ENCODE measurements at places on chromosomes 5 and 9.

DNA sequence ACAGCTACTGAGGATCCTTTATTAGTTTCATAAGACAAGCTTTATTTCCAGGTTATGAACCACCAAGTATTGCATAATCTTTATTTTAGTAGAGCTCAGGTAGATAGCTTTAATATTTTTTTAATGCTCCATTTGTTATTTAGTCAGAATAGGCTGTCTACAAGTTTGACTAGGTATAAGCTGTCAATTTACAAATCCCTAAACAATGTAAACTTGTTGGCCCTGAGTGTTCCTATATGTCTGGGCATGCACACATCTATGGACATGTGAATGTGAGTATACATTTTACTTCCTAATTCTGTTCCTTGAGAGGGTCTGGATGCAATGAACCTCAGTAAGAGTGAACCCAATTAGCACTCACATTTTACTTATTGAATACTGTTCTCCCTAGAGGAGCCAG lies 722.2 kb upstream of the PTPRD start:
- no peak for DNase-seq

- DNase-seq: no peak
These were observed 4.1 kb downstream of the NACC2 start for GRCh38 chr9:136090768-136091581.

GRCh38 chr9:304106-304505 lies 89.4 kb downstream of the DOCK8 start:
- DNase-seq: no peak

DNA sequence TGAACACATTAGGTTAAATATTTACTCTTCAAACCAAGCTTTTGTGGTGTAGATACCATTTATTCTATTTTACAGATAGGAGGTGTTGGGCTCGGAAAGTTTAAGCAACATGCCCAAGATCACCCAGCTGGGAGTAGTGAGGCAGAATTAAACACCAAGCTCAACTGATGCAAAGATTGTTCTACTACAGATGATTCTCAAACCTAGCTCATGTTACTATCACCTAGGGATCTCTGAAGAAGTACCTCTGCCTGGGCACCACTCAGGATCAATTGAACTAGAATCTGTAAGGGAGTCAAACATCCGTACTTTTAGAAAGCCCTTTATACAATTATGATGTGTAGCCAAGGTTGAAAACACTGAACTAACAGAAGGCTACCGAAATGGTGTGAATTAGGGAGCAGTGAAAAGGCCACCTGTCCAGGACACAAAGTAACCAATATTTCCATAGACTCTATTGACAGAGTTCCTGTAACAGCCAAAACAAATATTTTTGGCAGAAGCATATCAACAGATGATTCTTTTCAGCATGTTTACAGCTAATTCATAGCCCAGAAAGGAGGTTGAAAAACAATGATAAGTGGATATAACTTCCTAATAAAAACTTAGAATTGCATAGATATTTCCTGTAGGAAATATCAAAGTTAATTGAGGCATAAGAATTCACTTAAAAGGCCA lies 158.5 kb upstream of the PTGER4 start:
- DNase-seq: no peak

DNA sequence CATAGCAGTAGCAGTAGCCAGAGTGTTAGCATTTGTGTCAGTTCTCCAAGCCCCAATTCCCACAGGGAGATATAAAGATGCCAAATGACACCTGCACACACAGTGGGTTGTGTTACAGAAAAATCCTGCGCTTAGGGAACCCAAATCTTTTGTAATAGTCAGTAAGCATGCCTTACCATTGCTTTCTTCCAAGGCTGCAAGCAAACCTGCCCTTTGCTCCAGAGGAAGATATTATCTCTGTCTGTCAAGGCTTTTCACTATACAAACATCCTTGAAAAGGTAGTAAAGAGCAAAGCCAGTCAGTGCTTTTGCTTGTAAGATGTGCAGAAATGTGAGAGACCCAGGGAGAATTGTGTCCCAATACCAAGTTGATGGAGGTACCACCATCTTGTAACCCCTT lies 2.9 kb downstream of the ANKDD1B start:
- no peak for DNase-seq

- DNase-seq: no peak
These were observed 109.0 kb upstream of the PCAT7 start for GRCh38 chr9:94445863-94446262.

DNA sequence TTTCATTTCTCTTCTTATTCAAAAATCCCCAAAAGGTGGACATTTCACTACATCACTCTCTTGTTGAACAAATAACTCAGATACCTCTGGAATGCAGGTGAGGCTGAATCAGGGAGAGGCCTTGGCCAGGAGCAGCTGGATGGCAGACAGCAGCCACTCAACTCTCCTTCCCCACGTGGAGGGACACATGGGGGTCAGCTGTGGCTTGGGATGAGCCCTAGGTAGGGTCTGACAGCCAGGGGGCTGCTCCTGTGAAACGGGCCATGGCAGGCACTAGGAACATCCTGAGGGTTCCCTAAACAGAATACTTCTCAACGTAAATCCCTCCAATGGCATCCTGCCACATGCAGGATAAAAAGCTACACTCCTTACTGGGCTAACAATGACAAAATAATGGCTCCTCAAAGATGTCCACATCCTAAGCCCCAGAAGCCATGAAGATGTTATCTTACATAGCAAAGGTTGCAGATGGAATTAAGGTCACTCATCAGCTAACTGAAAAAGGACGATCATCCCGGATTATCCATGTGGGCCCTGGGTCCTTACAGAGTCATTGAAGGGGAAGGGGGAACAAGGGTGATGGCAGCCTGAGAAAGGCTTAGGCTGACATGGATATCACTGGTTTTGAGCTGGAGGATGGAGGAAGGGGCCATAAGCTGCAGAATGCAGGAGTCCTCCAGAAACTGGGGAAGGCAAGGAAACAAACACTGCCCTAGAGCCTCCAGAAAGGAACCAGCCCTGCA lies 31.4 kb upstream of the S1PR3 start:
- no peak for DNase-seq
